Subcutaneous adipose tissue (tissue), 4 donors: ENCODE measurements at places on chromosomes 16 and 17. TPM values are rescaled to one million over a fixed set of nuclear protein-coding genes. Genes with fewer than 3 reads are reported as not detected.

CRISPLD2 gene
- 66.0 TPM for total RNA-seq

HID1 gene
- total RNA-seq, result 3.2 TPM

GUCY2D gene
- not detected for total RNA-seq

C16orf95 gene
- total RNA-seq, result 1.3 TPM

MAP2K6 gene
- 10.0 TPM for total RNA-seq

HES7 gene
- total RNA-seq, result not detected

TP53TG3F gene
- total RNA-seq, result not detected

C1QTNF8 gene
- total RNA-seq, result not detected

MYH13 gene
- total RNA-seq, result not detected

TBC1D3E gene
- not detected for total RNA-seq

GDPD3 gene
- total RNA-seq, result 3.1 TPM

CEP295NL gene
- 6.6 TPM for total RNA-seq

CHD3 gene
- total RNA-seq, result 31.3 TPM

CHST5 gene
- total RNA-seq, result not detected

TBX2 gene
- 2.9 TPM for total RNA-seq

PPM1E gene
- total RNA-seq, result 0.68 TPM
